ENCODE measurements at places on chromosomes 11 and 22.

DNA sequence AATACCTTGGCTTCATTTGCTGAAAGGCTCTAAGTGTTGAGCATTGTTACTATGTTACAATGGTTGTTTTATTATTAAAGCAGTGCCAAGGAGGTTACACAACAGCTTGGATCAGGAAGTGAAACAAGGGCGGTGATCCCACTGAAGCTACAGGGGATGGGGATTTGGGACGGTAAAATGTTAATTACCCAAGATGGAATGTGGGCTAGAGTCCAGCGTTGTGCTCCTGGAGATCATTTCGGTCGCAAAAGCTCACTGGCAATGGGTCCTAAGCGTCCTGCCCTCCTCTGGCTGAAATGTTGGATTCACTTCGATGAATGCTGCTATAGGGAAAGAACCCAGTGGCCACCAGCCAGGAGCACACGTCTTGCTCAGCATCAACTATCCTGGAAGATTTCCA, 48.3 kb downstream of the FAM83F start:
- no peak for DNase-seq

DNA sequence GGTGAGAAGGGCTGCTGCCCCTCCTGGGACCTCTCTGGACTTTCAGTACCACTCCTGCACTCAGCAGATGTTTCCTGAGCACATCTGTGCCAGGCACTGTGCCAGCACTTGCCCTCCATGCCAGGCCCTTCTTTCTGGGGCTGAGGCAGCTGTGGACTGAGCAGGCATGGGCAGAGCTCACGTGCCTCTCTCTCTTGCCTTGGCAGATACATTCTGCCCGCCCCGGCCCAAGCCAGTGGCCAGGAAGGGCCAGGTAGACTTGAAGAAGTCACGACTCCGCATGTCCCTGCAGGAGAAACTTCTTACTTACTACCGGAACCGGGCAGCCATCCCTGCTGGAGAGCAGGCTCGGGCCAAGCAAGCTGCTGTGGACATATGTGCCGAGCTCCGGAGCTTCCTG, 8.3 kb upstream of the ATF4 start:
- no peak for DNase-seq

- no peak for DNase-seq
Observed at GRCh38 chr11:11980200-11980599, 28.2 kb downstream of the DKK3 start.

- no peak for DNase-seq
Observed at GRCh38 chr11:18368221-18368620, 26.1 kb upstream of the LDHA start.

- DNase-seq, result no peak
Observed at GRCh38 chr11:114449845-114450244, 10.6 kb downstream of the REXO2 start.

GRCh38 chr11:73121692-73122091, 20.4 kb downstream of the FCHSD2 start:
- DNase-seq, result no peak

DNA sequence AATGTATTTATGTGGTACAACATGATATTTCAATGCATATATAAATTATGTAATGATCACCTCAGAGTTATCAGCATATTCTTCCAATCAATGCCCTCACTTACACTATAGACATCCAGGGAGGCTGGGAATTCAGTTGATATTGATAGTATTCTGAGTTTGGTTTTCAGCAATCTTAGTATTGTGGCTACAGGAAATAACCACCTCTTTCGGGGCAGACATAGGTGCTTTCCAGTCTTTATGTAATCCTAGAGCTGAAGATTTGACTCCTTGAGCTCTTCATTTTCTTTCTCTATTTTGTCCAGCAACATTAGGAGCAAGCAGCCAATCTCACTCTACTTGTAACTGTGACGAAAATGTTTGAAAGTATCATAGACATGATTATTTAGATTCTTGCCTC, 712.7 kb upstream of the KIRREL3 start:
- DNase-seq, result no peak

- DNase-seq, result peak; percentile 28
Observed at GRCh38 chr11:57787920-57788702, 26.5 kb downstream of the CTNND1 start.

DNA sequence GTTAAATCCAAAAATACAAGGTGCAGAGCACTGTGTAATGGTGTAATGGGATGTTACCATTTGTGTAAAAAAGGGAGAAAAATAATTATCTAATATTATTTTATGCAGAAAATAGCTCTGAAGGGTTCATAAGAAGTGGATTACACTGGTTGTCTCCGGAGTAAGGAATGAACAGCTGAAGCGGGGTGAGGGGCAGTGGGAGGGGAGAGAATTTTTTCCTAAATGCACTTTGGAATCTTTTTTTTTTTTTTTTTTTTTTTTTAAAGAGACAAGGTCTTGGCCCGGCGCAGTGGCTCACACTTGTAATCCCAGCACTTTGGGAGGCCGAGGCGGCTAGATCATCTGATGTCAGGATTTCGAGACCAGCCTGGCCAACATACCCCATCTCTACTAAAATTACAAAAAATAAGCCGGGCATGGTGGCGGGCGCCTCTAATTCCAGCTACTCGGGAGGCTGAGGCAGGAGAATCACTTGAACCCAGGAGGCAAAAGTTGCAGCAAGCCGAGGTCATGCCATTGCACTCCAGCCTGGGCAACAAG, 6.8 kb upstream of the POLR3H start:
- DNase-seq, result no peak

GRCh38 chr11:114194702-114195101, 101.5 kb upstream of the NNMT start:
- no peak for DNase-seq

DNA sequence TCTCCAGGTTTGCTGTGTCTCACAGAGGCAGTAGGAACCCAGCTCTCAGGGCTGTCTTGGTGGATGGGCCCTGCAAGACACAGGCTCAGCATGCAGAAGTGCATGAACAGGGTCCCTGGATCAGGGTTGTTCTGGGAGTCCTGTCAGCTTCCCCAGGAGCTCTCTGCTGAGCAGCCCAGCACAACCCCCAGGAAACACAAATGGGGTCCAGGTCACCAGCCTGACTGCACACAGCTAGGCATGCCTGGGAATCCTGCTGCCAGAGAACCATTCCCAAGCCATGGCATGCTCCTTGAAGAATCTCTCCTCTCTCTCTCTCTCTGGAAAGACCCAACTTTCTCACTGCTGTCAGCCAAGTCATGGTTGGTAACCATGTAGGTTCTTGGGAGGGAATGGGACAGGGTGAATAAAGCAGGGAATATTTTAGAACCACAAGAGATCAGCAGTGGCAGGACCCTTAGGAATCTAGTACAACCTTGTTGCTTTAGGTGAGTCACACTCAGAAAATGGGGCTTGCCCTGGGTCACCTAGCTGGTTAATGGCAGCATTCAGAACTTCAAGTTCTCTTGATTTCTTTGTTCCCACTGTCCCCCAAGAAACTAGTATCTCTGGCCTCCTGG, 21.4 kb downstream of the TUB start:
- DNase-seq, result no peak

DNA sequence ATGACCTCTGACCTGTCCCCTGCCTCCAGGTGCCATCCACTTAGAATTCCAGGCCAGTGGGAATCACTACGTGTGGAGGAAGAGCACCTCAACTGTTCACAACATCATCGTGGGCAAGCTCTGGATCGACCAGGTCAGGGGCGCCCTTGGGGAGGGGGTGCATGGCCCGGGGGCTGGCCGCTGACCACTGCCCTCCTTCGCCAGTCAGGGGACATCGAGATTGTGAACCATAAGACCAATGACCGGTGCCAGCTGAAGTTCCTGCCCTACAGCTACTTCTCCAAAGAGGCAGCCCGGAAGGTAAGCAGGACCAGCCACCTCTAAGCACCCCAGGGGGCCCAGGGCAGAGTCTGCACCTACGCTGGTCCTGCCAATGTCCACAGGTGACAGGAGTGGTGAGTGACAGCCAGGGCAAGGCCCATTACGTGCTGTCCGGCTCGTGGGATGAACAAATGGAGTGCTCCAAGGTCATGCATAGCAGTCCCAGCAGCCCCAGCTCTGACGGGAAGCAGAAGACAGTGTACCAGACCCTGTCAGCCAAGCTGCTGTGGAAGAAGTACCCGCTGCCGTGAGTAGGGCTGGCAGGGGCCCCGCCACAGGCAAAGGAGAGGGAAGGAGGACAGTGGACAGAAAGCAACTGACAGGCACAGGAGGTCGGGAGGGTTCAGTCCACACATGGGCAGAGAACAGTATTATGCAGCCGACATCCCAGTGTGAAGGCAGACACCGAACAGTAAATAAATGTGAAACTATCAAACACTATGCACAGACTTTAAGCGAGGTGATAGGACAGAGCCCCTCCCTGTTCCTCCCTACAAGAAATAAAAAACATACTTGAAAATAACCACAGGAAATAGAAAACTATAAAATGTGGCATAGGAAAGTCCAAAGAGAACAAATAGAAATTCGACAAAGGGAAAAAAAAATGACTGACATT, 74.9 kb downstream of the MORC2 start:
- DNase-seq, result no peak

DNA sequence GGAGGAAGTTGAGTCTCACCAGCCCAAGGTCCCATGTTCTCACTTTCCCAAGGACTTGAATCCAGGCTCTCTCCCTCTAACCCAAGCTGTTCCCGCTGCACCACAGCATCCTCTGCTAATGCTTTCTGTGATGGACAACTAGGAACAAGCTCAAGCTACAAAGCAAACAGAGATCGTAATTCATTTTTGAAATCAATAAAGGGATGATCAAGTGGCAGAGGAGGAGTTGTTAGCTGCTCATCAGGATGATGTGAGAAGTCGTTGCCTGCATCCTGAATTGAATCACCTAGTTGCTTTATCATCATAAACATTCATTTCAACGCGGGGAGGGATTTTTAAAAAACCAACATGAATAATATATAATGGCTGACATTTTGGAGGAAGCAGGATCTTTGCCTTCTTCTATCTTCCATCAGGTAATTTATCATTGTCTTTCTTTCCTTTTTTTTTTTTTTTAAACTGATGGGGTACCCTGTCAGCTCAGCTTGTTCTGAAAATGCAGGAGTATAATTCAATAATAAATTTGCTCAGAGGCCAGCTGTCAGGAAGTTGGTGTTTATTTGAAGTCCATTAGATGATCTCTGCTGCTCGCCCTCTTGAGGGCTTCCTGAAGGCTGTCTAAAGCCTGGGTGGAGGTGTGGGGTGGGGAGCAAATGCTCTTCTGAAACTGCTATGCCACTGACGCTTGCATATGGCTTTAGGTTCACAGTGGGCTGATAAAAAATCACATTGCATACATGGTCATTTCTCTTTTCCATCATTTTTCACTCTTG, 174.4 kb upstream of the NARS2 start:
- DNase-seq, result no peak

DNA sequence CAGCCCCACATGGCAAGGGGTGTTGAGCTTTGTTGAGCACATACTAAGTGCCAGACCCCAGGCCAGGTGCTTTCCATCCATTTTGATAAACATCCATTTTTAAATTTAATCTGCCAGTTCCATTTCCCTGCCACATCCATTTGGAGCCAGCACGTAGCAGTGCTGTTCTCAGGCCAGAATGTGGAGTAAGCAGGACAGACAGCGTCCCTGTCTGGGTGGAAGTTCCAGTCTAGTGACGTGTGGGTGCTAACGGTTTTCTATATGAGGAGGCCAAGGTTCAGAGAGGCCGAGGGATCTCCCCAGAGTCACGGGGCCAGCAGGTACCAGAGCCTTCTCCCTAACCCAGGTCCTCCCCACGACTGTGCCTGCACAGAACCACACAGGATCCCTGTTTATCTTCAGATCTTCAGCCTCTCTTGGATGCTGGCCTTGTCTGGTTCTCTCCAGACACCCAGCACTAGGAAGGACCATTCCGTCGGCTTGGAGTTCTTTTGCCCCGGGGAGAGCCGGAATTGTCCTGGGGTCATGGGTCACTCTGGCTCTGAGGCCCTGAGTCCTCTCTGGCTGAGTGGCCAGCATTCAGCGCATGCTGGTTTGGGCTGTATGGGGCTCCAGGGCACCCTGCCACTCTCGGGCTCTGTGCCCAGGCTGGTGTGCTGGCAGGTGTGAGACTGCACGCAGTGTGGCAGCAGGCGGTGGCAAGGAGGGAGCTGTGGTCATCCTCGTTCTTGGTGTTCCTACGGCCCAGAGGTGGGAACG, 63.6 kb upstream of the PPARA start:
- no peak for DNase-seq

DNA sequence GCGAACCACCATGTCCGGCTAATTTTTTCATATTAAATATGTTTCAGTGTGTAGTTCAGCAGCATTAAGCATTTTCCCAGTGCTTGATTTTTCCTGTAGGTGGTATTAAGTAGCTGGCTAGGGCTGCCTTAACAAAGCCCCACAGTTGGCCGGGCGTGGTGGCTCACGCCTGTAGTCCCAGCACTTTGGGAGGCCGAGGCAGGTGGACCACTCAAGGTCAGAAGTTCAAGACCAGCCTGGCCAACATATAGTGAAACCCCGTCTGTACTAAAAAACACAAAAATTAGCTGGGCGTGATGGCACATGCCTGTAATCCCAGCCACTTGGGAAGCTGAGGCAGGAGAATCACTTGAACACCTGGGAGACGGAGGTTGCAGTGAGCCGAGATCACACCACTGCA, 33.5 kb upstream of the TOLLIP start:
- no peak for DNase-seq

DNA sequence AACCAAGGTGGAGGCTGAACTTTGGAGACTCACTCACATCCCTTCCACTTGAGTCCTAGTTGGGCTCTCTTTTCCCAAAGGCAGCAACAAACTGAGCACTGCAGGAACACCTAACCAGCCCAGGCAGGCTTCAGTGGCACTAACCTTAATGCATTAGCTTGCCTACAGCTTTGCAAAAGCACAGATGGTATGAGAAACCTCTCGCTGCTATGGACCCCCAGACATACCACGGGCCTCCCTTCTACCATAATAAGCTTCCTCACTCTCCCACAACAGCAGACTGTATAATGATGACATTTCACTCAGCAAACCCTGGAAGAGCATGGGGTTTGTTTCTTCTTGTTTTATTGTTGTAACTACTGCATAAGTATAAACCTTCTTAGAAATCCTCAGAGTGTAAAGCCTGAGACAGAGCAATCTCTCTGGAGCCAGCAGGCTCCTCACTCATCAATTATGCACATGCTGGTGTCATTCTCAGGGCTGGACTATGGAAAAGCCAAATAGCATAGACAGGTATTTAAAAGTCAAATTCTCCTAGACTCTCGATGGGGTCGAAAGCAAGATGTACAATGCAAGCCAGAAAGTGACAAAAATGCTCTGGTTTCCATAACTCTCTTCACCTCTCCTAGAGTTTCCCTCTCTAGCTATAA, 167.6 kb downstream of the NXPE2 start:
- DNase-seq, result no peak

GRCh38 chr22:36236388-36237319, 2.7 kb downstream of the APOL2 start:
- DNase-seq, result no peak

DNA sequence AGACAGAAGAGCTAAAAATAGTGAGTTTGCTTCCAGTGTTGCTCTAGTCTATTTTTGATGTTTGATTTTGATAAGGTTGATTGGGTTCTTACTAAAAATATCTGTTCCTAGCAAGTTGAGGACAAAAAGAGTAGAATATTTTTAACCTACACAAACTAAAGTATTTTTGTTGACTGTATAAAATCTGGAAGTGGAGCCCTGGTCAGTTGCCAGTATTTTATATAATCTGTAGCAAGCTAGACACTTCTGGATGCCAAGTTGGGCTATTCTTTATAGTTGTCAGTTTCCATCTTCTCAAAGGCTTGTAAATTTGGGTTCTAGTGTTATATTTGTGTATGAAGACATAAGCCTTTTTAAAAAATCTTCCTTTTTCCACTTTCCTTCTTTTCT, 56.7 kb downstream of the HSD17B12 start:
- DNase-seq, result no peak

GRCh38 chr22:19554834-19555404, 30.7 kb upstream of the CLDN5 start:
- DNase-seq, result no peak

GRCh38 chr11:74265256-74265655, 46.2 kb downstream of the P4HA3 start:
- DNase-seq, result no peak

Measured in GM12892 (cell line).